ENCODE measurements at places on chromosomes 2 and 18.

- no peak for DNase-seq
Observed at GRCh38 chr2:236369661-236370062, 105.5 kb upstream of the ASB18 start.

- no peak for DNase-seq
Observed at GRCh38 chr18:27661320-27662018, 476.4 kb upstream of the CHST9 start.

DNA sequence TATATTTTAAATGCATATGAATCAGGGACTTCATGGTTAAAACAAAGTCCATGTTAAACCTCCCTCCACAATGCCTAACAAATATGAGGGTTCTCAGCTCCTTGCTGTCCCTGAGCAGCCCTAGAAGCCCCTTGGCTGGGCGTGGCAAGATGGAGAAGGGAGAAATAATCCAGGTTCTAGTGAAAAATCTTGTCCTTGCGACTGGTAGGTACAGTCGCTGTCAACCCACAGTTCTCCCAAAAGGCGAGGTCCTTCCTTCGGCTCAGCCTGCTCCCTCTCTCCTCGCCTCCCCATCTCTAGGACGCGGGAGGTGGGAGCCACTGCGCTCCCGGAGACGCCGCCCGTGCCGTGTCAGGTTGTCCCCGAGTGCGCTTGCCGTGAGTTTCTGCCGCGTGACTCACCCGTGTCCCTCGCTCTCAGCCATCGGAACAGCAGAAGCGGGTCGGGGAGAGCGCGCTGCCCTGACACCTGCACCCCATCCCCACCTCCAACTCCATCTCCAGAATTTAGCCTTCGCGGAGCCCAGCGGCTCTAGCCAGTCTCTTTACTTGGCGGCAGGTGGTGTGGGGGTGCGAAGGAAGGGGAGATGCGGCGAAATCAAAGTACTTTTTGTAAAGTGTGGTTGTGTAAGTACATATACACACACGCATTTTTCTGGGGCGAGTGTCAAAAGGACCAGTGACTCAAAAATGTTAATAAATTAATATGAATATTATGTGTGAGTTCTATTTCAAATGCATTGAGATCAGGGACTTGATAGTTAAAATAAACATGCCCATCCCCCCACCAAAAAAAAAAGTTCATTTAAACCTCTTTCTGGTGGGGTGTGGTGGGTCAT is 65.1 kb upstream of the TMEM17 start:
- DNase-seq, result no peak

- no peak for DNase-seq
Observed at GRCh38 chr18:45417392-45417791, 197.9 kb upstream of the SLC14A2 start.

DNA sequence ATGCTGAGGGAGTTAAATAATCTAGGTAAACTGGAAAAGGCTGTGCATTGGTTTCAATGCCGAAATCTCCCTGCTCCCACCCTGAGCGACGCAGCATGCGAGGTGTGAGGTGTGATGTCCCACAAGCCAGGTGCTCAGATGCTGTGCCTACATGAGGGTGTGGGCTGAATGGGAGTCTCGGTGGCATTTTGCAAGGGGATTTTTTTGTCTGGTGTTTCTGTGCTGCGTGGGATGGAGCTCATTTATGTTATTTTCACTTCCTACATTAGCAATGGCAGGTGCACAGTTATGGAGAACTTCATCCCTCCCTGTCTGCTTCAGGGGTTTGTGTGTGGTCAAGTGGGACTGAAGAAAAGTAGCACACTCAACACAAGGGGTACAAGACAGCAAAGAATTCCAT is 110.2 kb upstream of the CCDC68 start:
- no peak for DNase-seq

DNA sequence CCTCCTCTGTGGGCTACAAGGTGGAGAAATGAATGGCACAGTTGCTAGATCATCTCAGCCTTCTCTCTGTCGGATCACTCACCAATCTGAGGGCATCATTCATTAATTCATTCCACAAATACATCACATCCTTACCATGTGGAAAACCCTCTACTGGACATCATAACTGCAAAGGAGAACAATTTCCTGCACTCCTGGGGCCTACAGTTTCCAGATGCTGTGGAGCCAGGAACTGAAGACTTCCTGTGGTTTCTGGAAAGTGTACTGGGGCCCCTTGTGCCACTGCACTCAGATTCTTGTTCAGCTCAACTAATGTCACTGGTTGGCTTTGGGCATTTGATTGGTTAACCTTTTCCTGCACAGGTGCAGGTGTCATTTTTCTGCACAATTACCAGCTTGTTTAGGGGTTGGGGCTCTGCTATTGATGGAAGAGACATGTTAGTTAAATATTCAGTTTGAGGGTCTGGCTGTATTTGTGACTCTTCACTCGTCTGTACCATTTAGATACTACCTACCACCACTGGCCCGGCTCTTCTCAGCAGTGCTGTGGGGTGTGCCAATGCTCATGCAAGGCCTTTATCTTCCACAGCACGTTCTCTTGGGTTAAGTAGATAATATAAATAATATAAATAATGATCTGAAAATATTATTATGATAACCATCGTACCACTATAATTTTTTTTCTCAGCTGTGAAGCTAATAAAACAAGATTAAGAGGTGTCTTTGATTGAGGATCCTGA is 427.3 kb downstream of the TSN start:
- no peak for DNase-seq

GRCh38 chr2:197216361-197216979 is 94.1 kb downstream of the ANKRD44 start:
- no peak for DNase-seq

DNA sequence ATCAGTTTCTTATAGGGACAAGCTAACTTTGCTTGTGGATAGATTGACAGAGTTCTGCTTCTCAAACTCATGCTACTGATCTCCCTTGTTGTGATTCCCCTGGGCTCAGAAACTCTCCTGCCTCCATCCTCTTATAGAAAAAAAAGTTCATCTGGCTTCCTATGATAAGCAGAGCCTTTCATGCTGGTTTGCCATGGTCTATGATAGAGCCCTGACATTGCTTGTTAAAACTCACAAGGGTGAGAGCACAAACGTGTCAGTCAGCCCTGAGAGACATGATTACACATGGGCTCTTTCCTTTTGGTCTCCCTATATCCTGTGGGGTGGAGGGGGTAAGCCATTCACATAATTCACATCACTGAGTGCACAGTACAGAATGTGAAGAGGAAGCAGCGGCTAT is 121.8 kb downstream of the TDRD15 start:
- DNase-seq, result no peak

- no peak for DNase-seq
Observed at GRCh38 chr2:21330786-21331391, 207.1 kb downstream of the TDRD15 start.

DNA sequence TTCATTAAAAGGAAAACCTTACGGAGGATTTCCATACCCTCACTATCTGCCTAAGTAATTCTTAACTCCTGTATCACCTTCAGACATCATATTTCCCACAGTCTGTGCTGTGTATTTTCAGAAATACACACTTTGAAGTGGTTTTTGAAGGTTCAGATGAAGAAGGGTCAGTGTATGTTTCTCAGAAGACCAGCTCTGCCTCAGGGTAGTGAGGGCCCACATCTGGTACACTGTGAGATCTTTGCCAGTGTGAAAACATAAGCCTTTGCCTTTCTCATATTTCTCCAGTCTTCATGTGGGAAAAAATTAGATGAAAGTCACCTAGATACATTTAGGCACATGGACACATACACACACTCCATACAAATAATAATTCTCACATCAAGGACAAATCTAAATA is 408.4 kb downstream of the RIT2 start:
- no peak for DNase-seq

GRCh38 chr2:112220831-112221230 is 34.0 kb downstream of the ZC3H8 start:
- no peak for DNase-seq

GRCh38 chr2:200588076-200588678 is 2.4 kb downstream of the AOX1 start:
- no peak for DNase-seq

DNA sequence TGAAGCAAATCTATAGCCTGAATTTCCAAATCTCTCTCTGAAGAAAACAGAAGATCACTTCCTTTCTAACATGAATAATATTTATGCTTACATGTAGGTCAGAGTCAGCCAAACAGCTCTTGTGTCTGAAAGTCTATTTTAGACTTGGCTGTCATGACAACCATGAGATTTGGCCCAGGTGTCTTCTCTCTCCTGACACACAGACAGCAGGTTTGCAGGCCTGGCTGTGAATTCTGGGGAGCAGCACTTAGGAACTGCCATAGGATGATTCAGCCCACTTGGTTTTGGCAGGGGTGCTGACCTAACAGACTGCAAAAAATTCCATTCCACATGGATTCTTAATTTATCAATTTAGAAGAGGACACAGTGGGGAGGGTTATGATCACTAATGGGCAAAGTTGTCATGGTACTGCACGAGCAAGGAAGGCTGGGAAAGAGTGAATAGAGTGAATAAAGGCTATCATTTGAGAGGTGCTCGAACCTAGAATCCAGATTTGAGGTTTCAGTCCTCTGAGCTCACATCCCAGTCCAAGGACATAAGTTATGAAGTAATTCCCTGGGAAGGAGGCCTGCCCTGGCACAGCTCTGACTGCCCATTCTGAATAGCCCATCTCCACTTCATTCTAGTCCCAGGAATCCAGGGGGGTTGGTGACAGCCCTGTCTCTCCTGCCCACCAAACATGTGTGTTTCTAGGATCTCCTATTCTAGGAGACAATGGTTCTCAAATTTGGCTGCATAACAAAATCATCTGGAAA is 453.9 kb upstream of the TRIB2 start:
- no peak for DNase-seq

DNA sequence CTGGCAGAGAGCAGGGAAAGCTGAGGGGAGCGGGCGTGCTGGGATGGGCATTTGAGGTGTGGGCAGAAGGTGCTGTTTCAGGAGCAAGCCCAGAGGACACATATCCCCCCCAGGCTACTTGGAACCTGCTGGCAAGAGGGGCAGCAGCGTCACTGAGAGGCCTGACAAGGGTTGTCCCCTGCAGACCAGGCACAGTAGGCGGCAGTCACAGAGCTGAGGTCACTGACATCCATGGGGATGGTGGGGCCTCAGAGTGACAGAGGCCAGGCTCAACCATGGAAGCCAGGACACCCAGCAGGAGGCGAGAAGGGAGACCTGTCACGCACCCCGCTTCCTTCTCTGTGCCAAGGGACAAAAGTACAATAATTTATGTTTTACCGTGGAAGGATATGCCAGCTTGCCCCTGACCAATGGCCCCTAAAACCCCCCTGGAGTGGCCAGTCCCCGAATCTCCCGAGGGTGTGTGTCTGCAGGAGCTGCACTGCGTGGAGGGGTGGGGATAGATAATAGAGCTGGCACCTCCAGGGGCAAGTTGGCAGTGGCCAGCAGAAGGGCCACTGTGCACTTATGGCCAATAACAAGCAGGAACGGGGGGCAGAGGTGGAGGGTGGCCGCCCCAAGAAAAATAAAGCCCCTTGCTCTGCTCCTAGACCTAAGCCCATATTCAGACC is 86.3 kb upstream of the SLC66A3 start:
- no peak for DNase-seq

DNA sequence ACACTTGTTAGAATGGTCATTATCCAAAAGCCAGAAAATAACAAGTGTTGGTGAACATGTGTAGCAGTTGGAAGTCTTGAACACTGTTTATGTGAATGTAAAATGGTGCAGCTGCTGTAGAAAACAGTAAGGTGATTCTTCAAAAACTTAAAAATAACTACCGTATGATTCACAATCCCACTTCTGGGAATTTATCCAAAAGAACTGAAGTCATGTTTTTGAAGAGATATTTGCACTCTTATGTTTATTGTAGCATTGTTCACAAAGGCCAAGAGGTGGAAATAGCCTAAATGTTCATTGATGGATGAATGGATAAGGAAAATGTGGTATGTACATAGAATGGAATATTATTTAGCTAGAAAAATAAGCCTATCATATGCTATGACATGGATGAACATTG is 6.3 kb upstream of the SPP2 start:
- no peak for DNase-seq

- no peak for DNase-seq
Observed at GRCh38 chr2:134718817-134719814, at the start of gene TMEM163. Gene TMEM163, minus strand, starts transcription at chr2:134719000.

DNA sequence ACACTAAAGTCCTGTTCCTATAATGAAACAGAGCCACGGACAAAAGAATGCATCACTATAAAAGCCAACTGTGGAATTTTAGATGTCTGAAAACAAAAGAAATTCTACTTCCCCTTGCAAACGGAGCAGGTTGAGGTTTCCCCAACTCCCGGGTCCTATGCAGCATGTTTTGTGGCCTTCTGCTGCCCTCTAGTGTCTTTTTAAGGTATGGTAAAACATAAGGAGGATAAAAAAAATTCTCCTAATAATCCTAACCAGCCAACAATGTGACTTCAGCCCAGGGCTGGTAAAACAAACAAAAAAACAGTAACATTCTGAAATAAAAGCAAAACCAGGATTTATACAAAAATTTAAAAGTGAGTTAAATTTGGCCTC is 539.5 kb downstream of the NRXN1 start:
- DNase-seq, result peak; percentile 53

GRCh38 chr2:85796341-85797262 is 42.8 kb downstream of the ATOH8 start:
- DNase-seq, result no peak

- no peak for DNase-seq
Observed at GRCh38 chr2:226435146-226435545, 364.5 kb downstream of the IRS1 start.

DNA sequence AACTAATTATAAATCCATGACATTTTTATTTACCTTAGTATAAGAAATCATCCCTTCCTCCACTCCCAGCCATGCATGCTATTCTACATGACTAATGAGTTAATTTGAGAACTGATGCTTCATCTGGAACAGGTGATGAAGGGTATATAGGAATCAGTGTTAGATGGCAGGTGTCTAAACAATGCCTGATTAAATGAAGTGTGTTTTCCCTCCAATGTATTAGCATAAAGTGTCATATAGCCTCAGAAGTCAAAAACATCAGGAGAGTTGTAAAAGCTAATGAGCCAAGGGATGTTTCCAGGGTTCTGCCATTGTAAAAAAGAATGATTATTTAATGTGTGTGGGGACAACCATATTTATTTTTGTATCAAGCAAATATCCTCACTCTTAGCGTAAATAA is 913.8 kb downstream of the DCC start:
- DNase-seq, result no peak

DNA sequence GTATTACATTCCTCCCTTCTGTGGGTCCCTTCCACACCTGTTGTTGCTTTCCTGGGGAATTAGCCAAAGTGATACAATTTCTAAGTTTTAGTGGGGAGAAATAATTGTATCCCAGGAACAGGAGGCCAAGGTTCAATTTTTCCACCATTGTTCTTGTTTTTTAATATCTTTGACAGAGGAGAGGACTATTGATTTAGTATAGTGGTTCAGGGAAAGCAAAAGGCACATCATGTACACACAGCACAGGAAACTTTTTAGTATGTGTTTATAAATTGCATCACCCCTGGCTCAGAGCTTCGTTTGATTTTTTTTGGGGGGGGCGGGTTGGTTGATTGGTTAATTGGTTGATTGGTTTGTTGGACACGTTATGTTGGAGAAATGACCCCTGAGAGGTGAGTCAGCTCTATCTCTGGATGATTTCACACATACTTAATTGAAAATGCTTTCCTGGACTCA is 431.6 kb downstream of the PID1 start:
- no peak for DNase-seq

GRCh38 chr2:120528693-120529076 is 182.7 kb downstream of the INHBB start:
- no peak for DNase-seq

- no peak for DNase-seq
Observed at GRCh38 chr18:7787339-7787738, 220.2 kb downstream of the PTPRM start.
